ENCODE measurements at places on chromosomes 7 and 10.

DNA sequence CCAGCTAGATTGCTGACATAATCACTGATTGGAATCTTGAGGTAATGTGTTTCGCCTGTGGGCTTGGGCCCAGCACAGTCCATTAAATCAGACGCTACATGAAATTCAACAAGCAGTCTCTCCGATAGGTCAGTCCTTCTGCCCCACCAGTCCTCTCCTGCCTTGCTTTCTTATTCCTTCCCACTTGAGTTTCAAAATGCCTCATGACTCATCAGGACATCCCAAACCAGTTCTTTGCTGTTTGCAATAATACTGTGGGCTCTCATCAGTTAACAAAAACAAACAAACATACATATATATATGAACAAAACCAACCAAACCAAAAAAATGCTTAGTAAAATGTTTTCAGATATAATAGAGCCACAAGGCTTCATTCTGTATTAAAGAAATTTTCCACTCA is 599.0 kb downstream of the SORCS1 start:
- DNase-seq: no peak

GRCh38 chr10:71127773-71128172 is 84.6 kb upstream of the UNC5B start:
- no peak for DNase-seq

GRCh38 chr7:47408675-47409074 is 173.2 kb downstream of the TNS3 start:
- DNase-seq: no peak

DNA sequence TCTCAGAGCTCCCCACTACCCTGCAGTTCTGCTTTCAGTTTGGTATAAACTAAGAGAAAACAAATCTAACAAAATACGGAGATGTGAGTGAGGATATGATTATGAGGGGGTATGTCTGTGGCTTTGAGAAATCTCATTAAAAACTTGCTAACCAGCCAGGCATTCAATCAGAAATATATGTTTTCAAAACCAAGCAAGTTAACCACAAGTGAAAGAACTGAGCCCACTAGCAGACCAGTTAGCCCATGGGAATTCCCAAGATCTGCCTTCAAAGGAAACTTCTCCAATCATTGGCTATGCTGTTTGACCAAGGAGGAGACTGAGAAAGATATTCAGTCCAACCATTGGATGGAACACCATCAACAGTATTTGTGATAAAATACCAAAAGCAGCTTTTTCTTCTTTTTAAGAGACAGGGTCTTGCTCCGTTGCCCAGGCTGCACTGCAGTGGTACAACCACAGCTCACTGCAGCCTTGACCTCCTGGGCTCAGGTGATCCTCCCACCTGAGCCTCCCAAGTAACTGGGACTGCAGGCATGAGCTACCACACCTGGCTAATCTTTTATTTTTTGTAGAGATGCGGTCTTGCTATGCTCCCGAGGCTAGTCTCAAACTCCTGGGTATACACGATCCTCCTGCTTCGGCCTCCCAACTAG is 41.2 kb downstream of the FGFR2 start:
- no peak for DNase-seq

DNA sequence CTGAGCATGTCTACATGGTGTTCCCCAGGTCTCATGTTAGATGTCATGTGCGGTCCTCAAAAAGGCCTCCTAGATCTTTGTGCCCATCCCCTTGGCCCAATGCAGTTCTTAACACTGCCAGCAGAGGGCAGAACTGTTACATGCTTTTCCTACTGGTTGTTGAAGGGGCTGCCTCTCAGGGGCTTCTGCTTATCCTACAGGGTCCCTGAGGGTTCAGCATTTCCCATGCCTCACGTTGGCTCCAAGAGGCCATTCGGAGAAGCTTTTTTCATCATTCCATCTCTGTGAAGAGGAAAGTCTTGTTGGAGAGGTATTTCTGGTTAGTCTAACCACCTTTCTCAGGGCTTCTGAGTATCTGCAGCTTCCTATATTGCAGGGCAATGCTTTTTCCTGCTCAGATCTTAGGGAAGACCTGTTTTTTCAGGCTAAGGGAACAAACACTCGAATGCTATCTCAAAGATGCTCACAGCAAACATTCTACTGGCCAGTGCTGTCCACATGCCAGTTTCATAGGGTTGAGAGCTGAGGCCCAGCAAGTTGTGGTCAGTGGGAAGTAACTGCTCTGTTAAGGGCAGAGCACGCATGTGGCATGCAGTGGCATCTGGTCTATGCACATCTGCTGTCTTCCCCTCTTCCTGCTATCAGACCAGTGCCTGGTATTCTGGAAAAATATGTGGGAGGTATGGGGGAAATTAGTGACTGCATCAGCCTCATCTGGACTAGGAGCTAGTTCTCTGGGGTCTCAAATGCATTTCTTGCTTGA is 31.5 kb downstream of the MBL2 start:
- DNase-seq: peak; percentile 32

GRCh38 chr10:66483966-66484365 is 441.9 kb upstream of the LRRTM3 start:
- DNase-seq: no peak

DNA sequence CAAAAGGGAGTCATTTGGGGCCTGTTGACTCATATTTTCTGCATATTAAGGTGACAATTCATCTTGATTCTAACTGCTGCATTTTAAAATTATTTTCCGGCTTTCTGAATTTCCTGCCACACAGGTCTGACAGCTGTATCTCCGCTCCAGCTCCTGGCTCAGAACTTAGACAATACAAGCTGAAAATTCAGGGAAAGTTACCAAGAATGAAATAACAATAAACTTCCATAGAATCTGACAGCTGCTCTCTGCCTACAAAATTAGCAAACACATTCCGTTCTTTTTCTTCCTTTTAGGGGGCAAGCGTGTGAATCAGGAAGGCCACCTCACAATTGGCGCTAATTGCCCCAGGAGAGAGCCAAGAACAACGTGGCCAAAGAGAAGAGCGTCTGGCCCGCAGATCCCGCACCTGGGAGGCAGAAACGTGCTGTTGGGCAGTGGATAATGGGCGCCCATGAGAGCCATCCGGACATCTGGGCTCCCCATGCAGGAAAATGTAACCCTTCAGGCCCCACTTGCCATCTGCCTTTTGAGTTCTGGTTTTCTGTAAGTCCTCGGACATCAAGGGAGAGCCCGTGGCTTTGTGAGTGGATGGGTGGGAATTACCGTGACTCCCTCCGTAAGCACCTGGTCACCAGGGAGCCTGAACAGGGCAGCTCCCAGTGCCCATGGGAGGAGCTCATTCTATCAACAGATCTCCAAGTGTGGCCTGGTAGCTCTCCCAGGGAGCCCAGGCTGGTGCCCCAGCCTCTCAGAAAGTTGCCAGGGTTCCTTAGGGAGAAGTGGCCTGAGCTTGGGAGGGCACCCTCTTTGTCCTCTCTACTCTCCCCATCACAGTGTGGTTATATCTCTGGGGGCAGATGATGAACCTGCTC is 5.0 kb downstream of the CLRN3 start:
- no peak for DNase-seq

- no peak for DNase-seq
Observed at GRCh38 chr7:1081336-1081735, 6.6 kb upstream of the GPER1 start.

DNA sequence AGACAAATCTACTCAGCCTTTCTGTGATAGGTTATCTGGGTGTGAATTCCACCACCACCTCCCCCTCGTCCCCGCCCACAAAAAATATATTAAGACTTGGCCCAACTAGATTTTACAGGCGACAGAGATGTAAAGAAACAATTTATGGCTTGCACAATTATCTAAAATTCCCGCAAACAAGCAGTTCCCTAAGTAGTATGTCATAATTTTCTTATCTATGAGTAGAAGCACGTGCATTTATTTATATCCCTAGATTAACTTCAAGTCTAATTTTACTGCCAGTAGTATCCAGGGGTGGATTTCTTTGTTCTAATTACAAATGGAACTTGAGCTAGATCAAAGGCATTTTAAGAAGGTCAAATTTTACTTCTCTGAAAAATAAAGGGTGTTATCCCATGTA is 1.7 kb downstream of the TSPAN12 start:
- no peak for DNase-seq

- no peak for DNase-seq
Observed at GRCh38 chr7:93337052-93337451, 104.9 kb downstream of the VPS50 start.

GRCh38 chr7:21544303-21544656 is 1.4 kb downstream of the DNAH11 start:
- DNase-seq: no peak

DNA sequence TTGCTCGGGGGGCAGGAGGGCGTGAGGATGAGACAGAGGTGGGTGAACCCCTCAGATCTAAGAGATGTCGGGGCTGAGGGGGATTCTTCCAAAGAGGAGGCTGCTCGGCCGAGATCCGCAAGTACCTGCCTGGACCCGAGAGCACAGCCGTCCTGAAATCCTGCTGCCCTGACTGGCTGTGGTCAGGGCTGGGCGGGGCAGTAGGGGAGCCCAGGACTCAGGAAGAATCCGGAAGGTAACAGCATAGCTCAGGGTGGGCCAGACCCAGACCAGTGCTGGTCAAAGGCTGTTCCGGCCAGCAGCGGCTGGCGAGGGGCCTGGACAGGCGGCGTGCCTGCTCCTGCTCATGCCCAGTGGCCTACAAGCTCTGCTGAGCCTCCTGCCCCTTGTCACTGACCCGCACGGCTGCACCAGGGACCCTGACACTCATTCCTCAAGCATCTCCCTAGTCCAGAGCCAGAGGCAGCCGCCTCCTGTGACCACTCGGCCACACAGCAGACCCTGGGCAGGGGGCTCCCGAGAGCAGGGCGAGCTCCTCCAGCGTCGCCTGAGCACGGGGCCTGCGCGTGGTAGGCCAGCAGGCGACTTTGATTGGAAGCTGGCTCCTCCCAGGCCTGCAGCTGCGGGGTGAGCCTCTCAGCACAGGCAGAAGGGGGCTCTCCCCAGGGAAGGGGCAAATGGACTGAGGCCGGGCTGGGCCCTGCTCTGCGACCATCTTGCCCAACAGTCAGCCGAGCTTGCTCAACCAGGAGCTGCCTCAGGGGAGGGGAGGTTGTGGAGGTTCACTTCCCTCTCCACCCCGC is 3.1 kb upstream of the ADAP1 start:
- DNase-seq: no peak
